T47D (cell line): ENCODE measurements at places on chromosomes 11 and 22.

DNA sequence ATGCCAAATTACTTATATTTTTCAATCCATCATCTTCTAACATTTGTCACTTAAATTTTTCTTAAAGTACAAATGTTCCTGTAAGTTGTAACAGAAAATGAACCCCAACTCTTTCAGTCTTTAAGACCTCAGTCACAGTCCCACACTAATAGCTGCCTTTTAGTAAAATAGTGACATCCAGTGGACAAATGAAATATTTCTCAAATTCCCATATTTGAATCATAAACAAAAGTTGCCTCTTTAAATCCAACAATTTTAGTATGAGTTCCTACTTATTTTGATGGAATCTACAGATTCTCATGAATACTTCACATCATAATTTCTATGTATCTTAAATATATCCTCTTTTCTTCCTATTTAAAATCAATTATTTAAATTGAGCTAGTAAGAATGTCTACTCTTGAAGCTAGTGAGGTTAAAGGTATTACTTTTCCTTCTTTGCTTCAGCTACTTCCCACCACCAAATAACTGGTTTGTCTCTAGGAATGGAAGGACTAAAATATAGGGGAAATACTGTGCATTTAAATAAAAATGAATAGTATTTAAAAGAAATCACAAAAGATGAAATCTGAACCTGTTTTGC lies 9.2 kb downstream of the LIN7C start:
- DNase-seq = peak; percentile 42

- DNase-seq = no peak
Measured at GRCh38 chr11:63599211-63600122, 14.8 kb downstream of the PLAAT3 start.

DNA sequence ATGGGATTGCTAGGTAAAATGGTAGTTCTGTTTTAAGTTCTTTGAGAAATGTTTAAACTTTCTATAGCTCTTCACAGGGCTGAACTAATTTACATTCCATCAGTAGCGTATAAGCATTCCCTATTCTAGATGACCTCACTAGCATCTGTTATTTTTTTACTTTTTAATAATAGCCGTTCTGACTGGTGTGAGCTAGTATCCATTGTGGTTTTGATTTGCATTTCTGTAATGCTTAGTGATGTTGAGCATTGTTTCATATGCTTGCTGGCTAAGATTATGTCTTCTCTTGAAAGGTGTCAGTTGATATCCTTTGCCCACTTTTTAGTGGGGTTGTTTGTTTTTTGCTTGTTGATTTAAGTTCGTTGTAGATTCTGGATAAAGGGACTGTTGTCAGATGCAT lies 35.9 kb downstream of the MMP27 start:
- no peak for DNase-seq

- DNase-seq = no peak
Measured at GRCh38 chr11:45354976-45355705, 69.0 kb upstream of the SYT13 start.

- DNase-seq = no peak
Measured at GRCh38 chr22:30398685-30399680, 2.2 kb downstream of the SEC14L2 start.

- DNase-seq = no peak
Measured at GRCh38 chr11:125313271-125314219, 149.0 kb downstream of the PKNOX2 start.

DNA sequence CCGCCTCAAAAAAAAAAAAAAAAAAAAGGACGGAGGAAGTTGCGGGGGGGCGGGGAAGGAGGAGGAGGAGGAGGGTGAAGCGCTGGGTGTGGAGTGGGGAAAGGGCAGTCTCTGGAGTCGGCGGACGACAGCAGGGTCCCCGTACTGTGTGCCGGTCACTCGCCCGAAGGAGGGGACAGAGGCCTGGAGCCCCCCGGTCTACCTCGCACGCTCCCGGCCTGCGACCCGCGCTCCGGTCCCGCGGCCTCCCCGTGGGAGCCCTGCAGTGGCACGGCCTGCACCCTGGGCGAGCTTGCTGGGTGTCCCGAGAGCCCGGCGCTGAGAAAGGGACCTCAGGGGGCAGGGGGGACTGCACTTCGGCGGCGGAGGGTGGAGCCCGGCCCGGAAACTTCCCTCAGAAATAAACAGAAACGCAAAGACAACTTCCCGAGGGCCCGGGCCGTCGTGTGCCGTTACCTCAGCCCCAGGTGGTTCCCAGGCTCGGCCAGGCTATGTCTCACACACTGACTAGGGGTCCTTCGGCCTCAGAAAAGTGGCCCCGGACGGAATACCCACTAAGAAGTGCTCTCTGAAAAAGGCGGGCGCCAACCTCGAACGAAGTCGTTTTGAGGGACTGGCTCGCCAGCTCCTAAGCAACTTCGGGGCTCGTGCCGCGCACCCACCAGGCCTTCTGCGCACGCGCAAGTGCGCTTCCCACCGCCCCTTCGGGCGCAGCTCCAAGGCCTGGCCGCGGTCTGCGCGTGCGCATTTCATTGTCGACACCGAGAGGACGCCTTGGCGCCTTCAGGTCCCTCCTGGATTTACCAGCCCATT lies at the start of gene MAJIN:
MAJIN (minus strand) TSS at position 688 of the 813 bp plus-strand sequence. CDS start 12,703 bp downstream, outside the sequence.
- DNase-seq = no peak

GRCh38 chr11:77525455-77526091 lies 51.7 kb upstream of the PAK1 start:
- DNase-seq = no peak

- DNase-seq = no peak
Measured at GRCh38 chr11:15726893-15727519, 612.3 kb downstream of the INSC start.

DNA sequence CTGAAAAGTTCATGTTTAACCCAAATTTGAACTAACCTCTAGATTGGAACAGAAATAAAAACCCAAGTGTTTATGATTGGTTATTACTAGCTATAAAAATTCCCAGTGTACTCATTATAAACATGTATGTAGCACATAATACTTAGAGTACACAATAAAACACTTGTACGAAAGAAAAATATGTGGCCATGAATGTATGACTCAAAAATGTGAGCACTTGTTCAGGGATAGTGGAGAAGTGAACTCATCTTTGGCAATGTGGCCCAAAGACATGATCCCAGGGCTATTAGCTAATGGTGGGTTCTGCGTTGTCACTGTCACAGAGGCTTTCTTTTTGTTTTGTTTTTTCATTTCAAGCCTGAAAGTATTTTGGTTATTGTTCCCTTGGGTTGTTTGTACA lies 72.0 kb downstream of the PPFIBP2 start:
- no peak for DNase-seq

DNA sequence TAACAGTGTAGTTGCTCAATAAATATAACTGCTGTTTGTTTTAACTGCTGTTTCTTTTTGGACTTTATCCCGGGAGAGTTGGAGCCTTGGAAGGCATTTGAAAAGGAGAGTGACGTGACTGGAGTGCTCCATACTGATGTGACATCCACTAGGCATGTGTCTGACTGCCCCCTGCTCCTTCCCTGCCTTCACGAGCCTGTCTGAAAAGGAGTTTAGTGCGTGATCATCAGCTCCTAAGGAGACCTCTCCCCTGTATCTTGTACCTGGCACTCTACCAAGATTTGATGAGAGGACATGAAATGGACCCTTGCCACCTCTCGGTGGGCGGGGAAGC lies 22.9 kb downstream of the ZBTB16 start:
- no peak for DNase-seq

DNA sequence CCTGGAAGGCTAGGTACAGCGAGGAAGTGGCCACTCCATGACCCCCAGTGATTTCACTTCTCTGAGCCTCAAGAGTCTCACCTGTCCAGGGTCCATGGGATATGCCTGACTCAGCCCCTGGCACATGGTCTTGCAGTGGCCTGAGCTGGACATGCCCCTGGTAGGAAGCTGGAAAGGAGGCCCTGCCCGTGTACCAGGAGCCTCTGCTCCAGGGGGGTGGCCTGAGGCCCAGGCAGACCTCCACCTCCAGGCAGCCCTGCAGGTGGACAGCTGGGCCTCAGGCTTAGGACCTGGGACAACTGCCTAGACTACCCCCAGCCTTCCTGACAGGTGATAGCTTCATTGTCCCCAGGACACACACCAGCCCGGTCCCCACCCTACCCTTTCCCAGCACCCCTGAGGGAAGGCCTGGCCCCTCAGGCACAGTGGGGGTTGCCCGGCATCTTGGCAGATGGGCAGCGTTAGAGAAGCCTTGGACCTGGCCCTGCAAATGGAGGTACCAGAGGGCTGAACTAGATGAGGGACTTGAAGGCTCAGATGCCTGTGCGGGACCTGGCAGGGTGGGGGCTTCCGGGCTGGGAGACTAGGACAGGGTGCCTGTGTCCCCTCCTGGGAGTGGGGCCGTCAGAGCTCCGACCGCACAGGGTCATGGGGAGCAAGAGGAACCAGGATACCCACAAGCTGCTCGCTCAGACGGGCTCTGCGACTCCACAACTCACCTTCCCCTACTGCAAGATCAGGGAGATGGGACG lies 53.6 kb downstream of the CDKN1C start:
- no peak for DNase-seq

DNA sequence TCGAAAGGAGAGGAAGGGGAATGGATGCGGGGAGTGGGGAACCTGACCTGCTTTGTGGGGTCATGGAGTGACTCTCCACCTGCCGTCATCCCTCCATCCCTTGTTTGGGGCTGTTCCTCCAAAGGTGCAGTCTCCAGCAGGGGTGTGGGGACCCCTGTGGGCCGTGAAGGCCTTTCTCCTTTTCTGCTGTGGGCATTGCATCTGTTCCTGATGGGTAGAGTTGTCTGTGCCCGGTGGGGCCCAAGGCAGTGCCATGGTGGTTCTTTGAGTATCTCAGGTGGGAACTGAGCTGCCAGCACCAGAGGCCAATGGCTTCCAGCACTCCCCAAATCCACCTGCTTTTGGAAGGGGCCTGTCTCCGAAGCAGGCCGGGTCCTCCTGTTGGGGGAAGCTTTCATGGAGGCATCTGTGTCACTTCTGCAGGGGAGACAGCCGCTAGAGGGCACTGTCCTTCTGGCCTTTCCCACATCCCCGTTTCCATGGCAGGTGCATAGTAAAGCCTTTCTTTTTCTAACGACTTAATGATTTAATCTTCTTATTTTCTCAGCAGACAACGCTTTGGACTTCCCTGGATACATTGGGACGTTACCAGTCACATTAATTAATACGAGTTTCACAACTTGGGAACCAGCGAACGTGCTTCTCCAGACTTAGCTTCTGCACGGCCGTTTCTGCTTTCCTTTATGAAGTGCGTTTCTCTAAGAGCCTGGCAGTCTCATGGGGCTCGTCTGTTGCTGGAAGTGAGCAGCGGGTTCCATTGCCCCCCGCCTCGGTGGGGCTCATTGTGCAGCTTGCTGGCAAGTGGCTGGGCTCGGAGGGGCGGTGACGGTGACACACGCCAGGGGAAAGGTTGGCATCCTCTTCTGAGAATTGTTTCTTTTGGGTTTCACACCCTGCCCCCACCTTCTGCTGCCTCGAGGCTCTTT lies 57.1 kb downstream of the PARVB start:
- DNase-seq = peak; percentile 67

- DNase-seq = peak; percentile 61
Measured at GRCh38 chr22:17159504-17159951, 451 bp upstream of the HDHD5 start.

DNA sequence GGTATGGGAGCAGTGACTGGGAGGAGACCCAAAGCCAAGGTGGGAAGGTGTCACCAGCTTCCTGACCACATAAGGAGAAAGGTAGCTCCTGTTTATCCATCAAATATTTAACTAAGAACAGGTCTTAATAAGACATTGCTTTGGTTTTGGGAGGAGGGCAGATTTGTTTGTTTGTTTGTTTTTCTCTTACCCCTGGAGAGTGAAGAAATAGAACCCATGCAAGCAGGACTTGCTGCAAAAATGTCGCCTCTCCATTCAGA lies 26.2 kb upstream of the CD44 start:
- DNase-seq = peak; percentile 76

DNA sequence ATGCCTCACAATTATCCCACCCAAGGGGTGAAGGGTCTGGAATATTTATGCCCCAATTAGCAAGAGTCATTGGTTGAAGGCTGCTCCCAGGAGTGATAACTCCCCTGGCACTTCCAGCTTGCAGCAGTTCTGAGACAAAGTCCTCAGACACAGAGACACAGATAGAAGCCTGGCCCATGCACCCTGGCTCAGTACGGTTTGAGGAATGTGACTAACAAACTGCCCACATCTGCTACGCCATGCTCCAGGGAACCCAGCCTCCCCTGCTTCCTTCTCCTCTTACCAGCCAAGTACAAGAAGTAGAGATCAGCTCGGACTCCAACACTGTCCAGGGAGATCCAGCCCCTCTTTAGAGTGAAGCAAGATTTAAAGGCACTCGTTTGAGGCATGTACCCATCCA lies 48.5 kb upstream of the BMAL1 start:
- DNase-seq = no peak

DNA sequence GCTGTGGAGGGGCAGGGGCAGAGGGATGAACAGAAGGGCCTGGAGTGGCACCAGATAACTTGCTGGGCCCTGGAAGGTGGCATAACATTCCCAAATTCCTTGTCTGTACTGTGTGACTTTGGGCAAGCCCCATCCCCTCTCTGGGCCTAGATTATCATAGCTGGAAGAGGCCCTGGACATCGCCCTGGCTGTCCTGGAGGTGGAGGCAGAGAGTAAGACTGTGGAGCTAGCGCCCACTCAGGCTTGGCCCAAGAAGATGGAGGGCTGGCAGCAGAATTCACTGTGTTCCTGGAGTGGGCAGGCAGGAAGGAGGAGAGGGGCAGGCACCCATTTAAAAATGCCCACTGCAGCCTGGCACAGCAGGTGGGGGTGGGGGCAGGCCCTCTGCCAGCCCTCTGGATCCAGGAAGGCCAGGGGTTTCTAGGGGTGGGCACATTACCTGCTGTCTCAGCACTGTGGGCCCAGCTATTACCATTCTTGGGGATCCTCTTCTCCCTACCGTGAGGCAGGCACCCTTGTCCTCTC lies 22.6 kb downstream of the ARHGEF17 start:
- no peak for DNase-seq

- DNase-seq = no peak
Measured at GRCh38 chr11:10744206-10744605, 6.8 kb upstream of the CTR9 start.

GRCh38 chr11:96036863-96037262 lies 113.0 kb upstream of the MTMR2 start:
- DNase-seq = no peak

DNA sequence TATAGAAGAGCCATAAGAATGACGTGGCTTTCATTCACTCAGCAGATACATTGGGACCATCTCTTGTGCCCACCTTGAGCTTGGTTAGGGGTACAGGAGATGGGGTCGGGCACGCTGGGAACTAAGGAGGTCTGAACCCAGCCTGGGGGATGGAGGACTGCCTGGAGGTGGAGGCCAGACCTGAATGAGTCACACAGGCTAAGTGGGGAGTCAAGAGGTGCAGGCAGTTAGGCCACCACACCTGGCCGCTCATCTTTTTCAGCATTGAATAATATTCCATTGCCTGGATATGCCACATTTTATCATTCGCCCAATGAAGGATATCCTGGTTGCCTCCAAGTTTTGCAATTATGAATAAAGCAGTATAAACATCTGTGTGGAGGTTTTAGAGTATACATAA lies 3.8 kb upstream of the PPIL2 start:
- no peak for DNase-seq
